ENCODE measurements at places on chromosomes 7 and 10. TPM values are rescaled to one million over a fixed set of nuclear protein-coding genes. Genes with fewer than 3 reads are reported as not detected.

IKZF1 gene
- 295 TPM for total RNA-seq

PPP1R17 gene
- not detected for total RNA-seq

SLC26A5 gene
- total RNA-seq, result not detected

AIFM2 gene
- 6.3 TPM for total RNA-seq

PRKG1 gene
- total RNA-seq, result not detected

TSPAN15 gene
- total RNA-seq, result 1.2 TPM

OR2A12 gene
- not detected for total RNA-seq

TMEM184A gene
- total RNA-seq, result not detected

VWA2 gene
- total RNA-seq, result not detected

C10orf105 gene
- total RNA-seq, result 0.27 TPM

C10orf71 gene
- total RNA-seq, result not detected

TUBAL3 gene
- total RNA-seq, result not detected

SH2B2 gene
- 7.1 TPM for total RNA-seq

ELFN1 gene
- 0.20 TPM for total RNA-seq
